Activated CD4-positive, CD25-positive, alpha-beta regulatory T cell treated with anti-CD3 and anti-CD28 coated beads, Interleukin-2, amount 50 U/mL, for 24 hours (primary cell): ENCODE measurements at places on chromosomes 5 and 9.

DNA sequence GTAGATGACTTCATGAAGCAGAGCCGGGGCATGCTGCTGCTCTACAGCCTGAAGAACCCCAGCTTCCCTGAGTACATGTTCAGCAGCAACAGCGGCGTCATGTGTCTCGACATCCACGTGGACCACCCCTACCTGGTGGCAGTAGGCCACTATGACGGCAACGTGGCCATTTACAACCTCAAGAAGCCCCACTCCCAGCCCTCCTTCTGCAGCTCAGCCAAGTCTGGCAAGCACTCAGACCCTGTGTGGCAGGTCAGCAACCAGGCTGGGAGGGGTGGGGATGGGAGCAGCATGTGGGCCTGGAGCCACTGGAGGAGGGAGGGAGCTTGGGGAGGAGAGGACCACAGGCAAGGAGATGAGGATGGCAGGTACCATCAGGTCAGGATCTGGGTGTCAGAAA, 16.2 kb downstream of the ENHO start:
- no peak for ATAC-seq

GRCh38 chr9:98530806-98531386, 177.8 kb downstream of the GABBR2 start:
- ATAC-seq = no peak

DNA sequence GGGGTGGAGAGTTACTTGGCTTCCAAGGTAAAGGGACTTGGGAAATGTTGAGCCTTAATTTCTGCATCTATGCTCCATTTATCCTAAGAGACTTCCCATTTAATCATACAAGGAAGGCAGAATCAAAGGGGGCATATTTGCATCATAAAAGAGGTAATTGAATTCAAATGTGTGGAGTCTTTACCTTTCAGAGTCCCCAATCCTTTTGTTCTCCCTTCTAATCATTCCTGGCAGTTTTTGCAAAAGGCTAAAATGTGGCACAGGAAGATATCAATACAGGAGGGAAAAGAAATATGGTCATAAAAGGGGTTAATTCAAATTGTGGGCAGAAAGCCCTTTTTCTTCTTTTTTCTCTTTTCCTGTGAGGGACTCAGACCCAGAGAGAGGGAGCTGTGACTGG, 69.5 kb downstream of the SFXN1 start:
- ATAC-seq = no peak

GRCh38 chr9:129283705-129284606, 105.9 kb upstream of the IER5L start:
- ATAC-seq = no peak

- ATAC-seq = peak; percentile 37
Measured at GRCh38 chr9:129900263-129901027, 65.2 kb downstream of the USP20 start.

GRCh38 chr5:173247510-173247909, 12.5 kb upstream of the NKX2-5 start:
- no peak for ATAC-seq

- ATAC-seq = no peak
Measured at GRCh38 chr5:142399891-142400290, 75.1 kb upstream of the SPRY4 start.

DNA sequence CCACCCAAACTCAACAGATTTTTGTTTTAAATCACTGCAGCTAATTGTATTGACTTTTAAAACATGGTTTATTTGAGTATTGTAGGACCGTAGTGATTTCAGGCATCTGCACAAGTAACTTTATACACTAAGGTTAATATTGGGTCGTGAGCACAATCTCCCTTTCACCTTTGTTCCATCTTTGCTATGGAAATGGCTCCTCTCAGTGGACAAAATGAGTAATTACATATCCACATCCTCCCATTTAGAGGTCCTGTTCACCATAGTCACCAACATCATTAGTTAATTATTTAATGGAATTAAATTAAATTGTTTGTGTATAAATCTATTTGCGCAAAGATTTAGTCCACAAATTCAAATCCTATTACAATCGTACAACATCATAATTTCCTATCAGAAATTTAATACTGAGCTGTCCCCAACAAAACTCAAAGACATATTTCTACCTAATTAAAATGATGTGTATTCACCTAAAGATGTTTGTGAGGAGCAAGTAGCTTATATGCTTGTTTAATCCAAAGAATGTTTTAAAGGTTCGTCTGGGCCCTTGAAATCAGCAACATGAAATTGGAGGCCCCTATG, 173.0 kb upstream of the DAPK1 start:
- ATAC-seq = no peak

DNA sequence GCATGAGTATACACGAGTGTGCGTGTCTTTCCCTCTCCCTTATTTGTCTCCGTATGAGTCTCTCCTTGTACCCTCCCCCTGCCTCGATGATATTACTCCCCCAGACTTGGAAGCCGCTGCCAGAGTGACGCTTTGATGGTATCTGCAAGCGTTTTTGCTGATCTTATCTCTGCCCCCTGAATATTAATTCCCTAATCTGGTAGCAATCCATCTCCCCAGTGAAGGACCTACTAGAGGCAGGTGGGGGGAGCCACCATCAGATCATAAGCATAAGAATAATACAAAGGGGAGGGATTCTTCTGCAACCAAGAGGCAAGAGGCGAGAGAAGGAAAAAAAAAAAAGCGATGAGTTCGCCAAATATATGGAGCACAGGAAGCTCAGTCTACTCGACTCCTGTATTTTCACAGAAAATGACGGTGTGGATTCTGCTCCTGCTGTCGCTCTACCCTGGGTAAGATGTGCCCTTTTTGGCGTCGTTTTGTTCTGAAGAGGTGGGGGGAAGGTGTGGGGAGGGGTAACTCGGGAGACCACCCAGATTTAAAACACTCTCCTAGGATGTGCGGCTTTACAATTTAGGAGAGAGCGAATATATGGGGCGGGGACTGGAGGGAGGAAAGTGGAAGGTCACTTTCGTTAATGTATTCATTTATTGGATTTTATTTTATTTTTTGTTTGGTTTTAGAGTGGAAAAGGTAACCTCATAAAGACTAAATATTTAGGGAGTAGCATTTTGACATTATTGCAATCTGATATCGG, at the start of gene GABRG2:
GABRG2 (plus strand) TSS at position 119 of the 757 bp plus-strand sequence; CDS start at position 346, 227 bp downstream.
- ATAC-seq = no peak

DNA sequence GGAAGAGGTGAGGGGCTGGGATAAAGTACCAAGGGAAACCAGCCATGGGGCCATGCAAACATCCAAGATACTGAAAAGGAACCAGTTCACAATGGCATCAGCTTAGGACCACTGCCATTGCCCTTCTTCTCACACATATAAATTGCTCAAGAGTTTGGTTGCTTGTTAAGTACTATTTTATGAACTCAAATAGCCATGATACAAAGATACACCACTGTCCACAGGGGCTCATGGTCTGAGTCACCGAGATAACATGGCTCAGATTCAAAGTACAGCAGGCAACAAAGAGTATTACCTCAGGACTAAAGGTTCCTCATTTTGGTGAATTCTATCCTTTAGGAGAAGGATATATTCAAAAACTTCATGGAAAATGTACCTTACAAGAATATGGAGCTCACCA, 55.6 kb downstream of the FANCC start:
- ATAC-seq = no peak

DNA sequence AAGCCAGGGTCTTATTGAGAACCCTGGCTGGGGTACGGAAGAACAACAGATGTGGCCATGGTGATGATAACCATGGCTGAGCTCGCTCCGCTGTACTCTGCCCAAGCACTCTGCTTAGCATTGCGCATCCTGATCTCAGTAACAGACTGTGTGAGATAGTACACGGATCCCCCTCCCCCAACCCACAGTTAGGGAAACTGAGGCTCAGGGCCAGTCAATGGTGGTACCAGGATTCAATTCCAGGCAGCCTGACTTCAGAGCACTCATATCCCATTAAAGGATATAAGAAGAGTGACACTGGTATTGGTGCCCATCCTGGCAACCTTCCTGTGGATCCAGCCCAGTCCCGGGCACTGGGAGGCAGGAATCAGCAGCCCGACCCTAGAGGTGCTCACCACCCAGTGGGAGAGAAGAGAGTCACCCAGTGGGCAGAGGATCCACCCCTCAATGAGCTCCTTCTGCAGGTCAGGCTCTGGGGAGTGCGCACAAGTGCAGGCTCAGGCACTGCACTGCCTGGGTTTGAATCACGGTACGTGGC, 26.5 kb upstream of the KIF12 start:
- no peak for ATAC-seq

DNA sequence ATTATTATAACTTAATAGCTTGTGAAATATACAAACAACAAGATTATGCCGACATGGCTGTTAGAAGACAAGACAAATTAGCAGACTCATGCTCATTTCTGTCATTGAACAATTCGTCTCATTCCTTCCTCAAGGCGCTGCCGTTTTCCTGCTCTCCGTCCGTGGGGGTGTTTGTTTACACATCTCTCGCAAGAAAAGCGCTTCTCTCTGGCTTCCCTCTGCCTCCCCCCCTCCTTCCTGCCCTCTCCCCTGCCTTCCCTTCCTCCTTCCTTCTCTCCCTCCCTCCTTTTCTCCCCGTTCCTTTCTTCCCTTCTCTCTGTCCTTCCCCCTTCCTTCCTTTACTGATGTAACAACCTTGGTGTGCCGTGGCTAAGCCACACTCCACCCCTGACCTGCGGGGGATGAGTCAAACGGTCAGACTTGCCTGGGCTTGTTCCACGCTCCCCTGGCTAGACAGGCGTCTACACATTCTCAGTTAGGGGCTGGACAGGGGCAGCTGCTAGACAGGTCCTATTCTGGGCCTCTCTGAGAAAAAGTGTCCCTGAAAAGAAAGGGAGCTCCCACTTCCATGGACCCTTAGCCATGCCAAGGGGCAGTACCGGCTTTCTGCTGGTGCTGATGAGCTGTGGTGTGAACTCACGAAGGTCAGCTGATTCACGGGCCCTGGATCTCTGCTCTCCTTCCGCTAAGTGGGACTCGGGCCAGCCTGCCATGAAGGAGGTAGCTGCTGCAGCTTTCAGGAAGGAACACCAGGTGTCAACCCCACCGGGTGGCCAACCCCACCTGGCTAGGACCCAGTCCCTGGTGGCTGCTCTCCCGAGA, 32.0 kb upstream of the SPTLC1 start:
- peak; percentile 17 for ATAC-seq

GRCh38 chr5:71695071-71695470, 24.0 kb upstream of the CARTPT start:
- no peak for ATAC-seq

DNA sequence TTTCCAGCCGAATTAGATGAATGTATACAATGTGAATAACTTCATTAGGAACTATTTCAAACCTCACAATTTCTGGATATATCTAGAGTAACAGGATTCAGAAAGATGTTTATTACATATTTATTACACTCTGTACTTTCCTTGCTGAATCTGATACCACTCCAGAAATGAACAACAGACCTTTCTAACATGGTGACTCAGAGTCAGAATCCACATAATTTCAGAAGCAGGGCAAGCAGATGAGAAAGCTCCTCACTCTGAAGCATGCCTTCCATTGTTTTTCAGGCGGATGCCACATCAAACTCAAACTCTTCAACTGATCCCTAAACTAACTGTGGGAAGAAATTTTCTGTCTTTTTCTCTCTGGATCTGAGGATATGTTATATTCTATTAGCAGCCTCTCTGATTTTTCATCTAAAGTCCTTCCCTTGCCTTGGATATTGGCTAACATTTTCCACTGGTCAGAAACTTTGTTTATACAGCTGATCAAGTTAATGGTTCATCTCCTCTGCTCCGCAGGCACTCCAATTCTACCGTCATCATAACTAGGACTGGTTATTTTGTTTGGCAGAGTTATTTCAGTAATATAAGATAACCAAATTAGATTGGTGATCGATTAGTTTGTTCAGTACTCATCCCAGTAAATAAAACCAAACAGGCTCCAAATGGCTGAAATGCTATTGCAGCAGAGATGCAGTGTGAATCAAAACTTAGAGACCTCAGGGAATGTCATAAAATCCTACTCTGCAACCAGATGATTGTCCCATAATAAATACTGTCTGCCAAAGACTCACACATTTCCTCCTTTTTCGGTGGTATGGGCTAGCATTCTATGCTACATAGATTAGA, 556.0 kb downstream of the EBF1 start:
- no peak for ATAC-seq

DNA sequence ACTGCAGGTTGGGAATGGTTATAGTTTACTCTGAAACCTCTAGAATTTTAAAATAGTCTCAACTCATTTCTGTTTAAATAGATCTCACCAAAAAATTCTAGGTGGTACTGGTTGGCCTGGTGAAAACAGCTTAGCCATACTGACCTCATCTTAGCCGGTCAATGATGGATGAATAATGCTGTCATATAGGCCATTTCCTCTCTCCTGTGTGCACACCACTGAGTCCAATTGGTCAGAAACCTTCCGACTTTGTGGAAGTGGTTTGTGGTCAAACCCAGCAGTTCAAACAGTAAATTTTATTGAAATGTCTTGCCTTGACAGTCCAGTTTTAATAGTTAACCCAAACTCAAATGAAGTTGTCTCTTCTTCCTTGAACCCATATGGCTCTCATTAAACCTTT, 98.6 kb downstream of the GIN1 start:
- ATAC-seq = no peak

- no peak for ATAC-seq
Measured at GRCh38 chr5:81393783-81394718, at the start of gene ACOT12. ACOT12 (minus strand) TSS chr5:81394134; CDS start chr5:81394114, 20 bp downstream.

GRCh38 chr5:124349931-124350330, 396.5 kb downstream of the ZNF608 start:
- ATAC-seq = no peak

GRCh38 chr5:104702212-104702611, 1139.6 kb upstream of the NUDT12 start:
- ATAC-seq = no peak

- ATAC-seq = no peak
Measured at GRCh38 chr9:90793729-90794128, 7.9 kb upstream of the SYK start.

GRCh38 chr5:176352116-176352878, 9.3 kb downstream of the KIAA1191 start:
- no peak for ATAC-seq

- no peak for ATAC-seq
Measured at GRCh38 chr5:91126448-91126847, 256.7 kb downstream of the ARRDC3 start.

DNA sequence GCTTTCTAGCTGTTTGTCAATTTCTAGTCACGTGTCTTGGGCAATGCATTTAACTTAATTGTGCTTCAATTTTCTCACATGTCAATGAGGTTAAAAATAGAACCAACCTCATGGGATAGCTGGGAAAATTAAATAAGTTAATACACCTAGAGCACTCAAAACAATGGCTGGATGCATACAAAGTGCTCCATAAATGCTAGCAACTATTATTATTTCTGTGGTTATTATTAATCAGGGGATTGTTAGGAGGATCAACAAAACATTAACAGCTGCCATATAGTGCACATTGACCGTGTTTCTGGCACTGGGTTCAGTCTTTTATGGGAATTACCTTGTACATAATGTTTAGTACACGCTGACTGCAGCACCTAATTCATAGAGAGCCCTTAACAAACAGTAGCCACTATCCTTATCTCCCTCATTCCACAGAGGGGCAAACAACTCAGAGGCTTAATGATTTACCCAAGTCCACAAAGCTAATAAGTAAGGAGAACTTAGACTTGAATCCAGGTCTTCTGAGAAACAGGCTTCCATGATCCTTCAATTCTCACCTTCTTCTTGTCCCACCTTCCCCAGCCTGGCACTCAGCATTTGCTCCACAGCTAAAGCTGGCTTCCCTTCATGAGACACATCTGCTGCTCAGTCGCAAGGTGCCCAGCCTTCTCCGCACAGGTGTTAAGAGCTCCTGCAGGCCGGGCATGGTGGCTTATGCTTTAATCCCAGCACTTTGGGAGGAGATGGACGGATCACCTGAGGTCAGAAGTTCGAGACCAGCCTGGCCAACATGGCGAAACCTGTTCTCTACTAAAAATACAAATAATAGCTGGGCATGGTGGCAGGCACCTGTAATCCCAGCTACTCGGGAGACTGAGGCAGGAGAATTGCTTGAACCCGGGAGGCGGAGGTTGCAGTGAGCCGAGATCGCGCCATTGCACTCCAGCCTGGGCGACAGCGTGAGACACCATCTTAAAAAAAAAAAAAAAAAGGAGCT, 137.4 kb upstream of the ABCA1 start:
- ATAC-seq = no peak
